ENCODE measurements at places on chromosomes 6 and 20.

GRCh38 chr6:5403609-5404008, 142.3 kb downstream of the FARS2 start:
- no peak for DNase-seq

DNA sequence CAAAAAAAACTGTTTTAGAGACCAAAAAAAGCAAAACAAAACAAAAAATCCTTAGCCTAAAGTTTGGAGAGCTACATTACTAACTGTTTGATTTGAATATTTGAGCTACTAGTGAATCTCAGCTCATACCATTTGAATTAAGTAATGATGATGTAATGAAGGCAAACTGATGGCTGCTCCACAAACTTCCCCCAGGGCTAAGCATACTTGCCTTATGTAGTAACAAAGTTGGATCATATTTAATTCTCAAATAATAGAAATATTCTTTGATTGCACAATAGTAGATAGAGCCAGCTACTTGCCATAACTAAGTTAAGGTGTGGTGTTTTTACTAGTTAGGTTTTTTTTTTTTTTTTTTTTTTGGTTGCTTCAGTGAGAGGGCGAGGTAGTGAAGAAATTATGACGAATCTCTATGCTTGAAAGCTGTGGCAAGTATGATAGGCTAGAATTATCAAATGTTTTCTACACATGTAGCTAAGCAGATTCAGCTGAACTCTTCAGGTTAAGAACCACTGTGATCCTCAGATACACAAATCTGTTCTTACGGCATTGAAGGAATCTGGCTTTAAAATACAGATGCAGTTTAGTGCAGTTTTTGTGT, 2.9 kb downstream of the RAB32 start:
- no peak for DNase-seq

GRCh38 chr6:142721215-142721920, 223.6 kb downstream of the HIVEP2 start:
- no peak for DNase-seq

DNA sequence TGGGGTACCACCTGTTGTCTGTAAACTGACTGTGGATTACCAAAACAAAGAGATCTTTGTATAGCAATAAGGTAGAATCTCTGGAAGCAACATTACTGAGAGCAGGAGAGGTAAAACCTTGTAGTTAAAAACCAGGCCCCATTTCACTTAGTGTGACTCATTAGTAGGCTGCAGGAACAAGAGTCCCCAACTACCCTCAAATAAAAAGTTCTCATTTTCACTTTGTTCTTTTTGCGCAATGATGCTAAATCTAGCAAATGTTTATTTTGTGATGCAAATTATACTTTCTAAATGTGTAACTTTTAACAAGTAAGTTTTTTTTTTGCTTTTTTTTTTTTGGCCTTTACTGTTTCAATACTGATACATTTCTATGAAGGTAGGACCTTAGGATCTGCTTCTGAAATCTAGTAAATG, 67.1 kb downstream of the ESF1 start:
- DNase-seq = no peak

GRCh38 chr6:155126727-155127439, 131.8 kb downstream of the TIAM2 start:
- no peak for DNase-seq

DNA sequence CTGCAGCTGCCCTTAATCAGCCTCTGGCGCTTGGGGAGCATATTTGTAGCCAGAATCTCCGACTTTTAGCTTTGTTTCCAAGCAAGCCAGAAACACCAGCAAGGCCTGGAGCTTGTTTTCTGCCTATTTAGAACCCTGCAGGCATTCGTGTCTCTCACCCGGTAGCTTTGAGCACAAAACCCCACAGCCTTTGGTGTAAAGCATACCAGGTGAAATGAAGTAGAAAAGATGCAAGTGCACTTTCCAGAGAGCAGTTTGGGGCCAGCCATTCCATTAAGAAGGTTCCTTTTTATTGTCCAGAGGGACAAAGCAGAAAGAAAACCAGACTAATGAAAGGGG, 736 bp downstream of the FAM217B start:
- no peak for DNase-seq

GRCh38 chr20:16654858-16655535, 74.8 kb upstream of the SNRPB2 start:
- no peak for DNase-seq

GRCh38 chr6:43125119-43125518, 46.0 kb upstream of the SRF start:
- no peak for DNase-seq

- DNase-seq = no peak
These were observed 51.7 kb downstream of the CEP43 start for GRCh38 chr6:167050903-167051302.

GRCh38 chr6:167219967-167220512, 62.3 kb upstream of the GPR31 start:
- DNase-seq = no peak

GRCh38 chr6:36510365-36510764, 36.9 kb downstream of the STK38 start:
- DNase-seq = no peak

- DNase-seq = no peak
These were observed 21.7 kb downstream of the BMP7 start for GRCh38 chr20:57244627-57245214.

GRCh38 chr20:44110816-44111568, 76.0 kb downstream of the JPH2 start:
- no peak for DNase-seq

DNA sequence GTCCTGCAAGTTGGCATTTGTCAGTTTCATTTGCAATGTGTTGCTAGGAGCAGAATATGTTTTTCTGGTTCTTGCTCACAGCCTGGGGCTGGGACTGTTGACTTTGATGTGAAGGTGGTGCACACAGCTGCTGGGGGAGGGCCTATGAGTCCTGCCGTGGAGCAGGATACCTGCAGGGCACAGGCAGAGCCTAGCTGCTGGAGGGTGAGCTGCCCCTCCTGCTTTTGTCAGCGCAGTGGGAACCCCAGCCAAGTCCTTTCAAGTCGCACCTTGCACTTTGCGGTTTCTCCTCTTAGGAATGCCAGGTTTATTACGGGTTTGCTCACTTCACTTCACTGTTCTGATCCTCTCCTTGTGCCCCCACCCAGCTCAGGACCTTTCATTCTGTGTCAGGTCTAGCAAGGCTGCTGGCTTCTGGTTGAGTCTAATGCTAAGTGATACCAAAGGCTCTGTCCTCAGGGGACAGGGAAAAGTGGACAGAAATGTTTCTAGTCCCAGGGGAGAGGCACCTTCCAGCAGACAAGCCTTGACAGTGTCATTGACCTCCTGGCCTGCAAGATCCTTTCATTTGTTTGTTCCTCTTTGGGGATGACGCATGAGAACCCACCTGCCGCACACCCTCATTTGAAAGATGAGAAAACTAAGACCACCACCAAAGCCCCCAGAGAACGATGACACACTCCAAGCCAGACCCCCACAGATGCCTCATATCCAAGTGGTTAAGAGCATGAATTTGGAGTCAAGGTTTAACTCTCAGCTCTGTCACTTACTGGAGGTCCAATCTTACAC, 2.7 kb upstream of the SPO11 start:
- DNase-seq = no peak

GRCh38 chr6:131651782-131652181, 14.7 kb downstream of the ENPP3 start:
- DNase-seq = no peak

DNA sequence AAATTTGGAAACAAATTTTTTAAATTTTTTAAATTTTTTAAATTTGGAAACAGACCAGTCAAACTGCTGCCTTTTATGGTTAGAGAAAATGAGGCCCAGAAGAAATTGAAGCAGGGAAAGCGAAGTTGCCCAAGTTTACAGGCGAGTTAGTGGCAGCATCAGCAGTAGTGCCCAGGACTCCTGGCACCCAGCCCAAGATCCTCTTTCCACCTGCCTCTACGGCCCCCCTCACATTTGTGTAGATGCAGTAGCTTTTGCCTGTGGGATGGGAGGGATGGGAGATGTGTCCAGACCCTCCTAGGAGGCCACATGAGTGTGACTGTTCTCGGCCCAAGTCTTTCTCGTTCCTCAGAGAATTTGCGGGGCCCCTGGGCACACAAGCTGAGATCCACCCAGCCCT, 49.8 kb downstream of the HNF4A start:
- no peak for DNase-seq

GRCh38 chr6:159681191-159681880, 11.7 kb downstream of the SOD2 start:
- DNase-seq = no peak

DNA sequence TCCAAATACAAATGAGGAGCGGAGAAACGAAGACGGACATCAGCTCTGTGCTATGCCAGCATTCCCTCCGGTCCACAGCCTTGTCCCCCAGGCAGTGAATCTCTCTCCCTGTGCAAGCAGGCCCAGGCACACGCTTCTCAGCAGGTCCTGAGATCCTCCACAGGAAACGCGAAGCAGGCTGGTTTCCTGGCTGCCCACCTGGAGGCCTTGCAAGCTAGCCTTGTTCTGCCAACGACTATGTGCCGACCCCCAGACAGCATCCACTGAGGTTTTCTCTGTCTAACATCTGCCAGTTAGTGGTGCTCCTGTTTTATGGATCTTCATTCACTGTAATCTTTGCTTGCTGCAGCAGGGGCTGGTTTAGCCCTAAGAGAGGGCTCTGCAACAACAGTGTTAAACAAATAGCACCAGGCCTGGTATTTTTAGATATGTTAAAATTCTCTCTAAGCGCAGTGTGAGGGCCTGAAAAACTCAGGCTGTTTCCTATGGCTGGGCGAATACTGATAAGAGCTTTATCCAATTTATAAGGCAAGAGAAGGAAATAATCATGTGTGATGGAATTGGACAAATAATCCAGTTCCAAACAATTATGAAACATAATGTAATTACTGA, 386.0 kb upstream of the ARID1B start:
- DNase-seq = no peak

DNA sequence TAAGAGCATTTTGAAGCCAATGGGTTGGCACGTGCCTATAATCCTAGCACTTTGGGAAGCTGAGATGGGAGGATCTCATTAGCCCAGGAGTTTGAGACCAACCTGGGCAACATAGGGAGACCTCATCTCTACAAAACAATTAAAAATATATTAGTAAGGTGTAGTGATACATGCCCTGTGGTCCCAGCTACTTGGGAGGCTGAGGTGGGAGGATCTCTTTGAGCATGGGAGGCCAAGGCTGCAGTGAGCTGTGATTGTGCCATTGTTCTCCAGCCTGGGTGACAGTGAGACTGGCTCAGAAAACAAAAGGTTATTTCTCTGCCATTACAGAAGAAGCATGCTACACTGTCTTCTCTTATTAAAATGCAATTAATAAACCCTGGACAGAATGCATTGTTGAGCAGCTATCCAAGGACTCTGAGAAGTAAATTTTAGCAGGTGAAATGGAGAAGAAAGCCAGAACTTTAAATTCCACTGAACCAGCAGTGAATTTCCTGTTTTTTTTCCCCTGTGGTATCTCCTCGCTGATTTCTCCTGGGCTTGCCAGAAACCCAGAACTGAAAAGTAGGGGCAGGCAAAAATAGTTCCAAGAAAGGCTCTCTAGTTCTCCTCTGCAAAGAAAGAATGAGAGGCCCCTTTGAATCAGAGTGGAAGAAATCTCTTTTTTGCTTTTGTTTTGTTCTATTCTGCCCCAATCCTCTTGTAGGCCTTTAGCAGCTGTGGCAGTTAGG, 8.4 kb downstream of the AMD1 start:
- no peak for DNase-seq

DNA sequence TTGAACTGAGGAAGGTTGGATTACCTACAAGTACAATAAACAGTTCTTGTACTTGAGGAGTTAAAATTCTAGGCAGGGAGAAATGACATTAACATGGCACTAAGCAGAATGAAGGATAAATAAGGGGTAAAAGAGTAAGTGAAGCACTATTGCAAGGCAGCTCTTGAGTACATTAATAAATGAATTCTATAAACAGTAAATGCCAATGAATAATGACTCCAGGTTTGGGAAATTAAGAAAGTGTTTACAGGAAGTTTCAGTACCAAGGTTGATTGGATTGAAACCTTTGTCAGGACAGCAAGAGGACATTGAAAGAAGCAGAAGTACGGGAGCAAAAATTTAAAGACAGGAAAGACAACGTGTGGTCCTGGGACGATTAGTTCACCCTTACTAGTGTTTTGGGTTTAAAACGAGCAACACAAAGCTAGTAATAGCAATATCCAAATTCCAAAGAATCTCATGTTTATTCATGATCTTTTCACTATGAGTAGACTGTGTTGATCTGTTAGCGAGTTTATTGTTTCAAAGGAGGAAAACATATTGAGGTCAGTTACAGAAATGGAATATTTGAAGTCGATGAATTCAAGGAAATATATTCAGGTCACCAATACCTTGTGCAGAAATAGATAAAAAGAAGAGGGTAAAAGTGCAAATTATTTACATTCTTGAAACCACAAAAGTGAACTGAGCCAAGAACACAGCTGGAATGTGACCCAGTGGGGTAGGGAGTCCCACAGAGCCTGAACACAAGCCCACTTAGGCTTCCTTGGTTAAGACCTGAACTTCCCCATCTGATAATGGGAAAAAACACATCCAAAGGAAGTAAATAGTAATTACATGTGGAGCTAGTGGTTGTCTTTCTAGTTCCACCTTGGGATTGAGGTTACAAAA, 80.8 kb downstream of the MKKS start:
- DNase-seq = peak; percentile 47

DNA sequence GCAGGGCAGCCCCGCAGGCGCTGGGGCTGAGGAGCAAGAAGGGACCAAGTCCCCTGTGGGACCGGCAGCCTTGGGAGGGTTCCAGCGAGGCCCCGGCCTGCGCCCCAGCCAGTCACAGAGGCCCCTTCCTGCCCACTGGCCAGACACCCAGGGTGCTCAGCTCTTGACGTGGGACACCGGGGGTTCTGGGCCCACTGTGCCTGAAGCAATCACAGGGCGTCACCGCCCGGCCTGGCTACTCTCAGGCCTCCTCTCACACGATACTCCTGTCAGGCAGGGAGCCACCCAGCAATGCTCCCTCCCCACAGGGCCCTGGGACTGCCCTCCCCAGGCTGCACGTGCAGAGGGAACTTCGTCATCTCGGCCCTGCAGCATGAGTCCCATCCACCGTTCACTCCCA, 14.5 kb downstream of the TAF4 start:
- DNase-seq = no peak

DNA sequence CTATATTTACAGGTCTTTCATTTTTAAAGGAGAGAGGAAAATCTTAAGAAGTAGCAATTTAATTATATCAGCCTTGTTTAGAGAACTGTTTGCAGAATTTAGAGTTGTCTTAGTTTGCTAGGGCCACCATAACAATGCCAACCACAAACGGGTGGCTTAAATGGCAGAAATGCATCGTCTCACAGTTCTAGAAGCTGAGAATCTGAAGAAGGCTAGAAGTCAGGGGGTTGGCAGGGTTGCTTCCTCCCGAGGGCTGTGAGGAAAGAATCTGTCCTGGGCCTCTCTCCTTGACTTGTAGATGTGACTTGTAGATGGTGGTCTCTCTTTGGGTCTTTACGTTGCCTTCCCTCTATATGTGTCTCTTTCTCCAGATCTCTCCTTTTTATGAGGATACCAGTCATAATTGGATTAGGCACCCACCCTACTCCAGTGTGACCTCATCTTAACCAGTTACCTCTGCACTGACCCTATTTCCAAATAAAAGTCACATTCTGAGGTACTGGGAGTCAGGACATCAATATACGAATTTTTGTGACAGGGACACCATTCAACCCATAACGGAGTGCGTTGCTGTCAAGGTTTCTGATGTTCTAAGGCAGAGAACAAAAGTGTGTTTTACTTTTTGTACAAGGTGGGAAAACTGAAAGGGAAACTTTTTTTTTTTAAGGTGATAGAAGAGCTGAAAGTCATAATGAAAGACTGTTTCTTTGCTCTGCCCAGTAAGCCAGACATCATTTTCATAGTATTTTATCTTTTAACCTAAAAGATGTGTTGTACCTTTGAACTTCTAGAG, 84.4 kb downstream of the SAMD3 start:
- DNase-seq = no peak
